ENCODE measurements at places on chromosomes 5 and 9.

DNA sequence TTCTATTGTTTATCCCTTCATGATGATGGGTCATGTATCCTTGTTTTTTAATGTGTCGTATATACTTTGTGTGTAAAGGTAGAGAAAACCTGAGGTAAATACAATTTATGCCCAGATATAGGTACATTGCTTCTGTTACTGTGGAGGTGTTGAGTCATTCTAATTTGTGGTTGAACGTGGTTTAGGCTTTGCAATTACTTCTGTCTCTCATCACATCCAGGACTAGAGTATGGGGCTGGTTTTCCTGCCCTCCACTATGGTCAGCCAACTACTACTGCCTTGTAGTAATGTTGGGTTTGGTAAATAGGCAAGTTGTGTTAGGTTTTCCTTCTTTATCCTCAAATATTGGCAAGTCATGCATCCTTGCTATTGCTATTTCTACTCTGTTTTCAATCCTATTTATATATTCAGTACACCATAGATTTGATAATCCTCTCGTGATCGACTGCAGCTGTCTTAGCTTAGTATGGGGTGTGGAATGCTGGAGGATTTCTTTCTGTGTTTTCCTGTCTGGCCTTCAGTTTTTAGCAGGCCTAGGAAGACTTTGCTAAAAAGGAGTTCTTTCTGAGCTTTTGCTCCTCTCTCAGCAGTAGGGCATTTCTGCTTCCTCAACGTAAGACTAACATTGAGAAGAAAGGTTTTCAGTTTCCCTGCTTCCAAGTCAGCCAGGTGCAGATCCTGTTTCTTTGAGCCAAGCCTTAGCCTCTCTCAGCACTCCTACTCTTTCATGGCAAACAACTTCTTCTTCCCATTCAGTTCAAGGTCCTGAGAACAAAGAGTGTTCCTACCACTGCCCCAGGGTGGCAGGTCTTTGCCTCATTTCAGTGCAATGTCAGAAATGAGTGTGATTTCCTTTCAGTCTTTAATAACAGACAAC lies 844.4 kb upstream of the CDH18 start:
- no peak for DNase-seq

- no peak for DNase-seq
Measured at GRCh38 chr5:84791730-84792129, 407.1 kb upstream of the EDIL3 start.

GRCh38 chr9:21750021-21750735 lies 52.3 kb upstream of the MTAP start:
- no peak for DNase-seq

DNA sequence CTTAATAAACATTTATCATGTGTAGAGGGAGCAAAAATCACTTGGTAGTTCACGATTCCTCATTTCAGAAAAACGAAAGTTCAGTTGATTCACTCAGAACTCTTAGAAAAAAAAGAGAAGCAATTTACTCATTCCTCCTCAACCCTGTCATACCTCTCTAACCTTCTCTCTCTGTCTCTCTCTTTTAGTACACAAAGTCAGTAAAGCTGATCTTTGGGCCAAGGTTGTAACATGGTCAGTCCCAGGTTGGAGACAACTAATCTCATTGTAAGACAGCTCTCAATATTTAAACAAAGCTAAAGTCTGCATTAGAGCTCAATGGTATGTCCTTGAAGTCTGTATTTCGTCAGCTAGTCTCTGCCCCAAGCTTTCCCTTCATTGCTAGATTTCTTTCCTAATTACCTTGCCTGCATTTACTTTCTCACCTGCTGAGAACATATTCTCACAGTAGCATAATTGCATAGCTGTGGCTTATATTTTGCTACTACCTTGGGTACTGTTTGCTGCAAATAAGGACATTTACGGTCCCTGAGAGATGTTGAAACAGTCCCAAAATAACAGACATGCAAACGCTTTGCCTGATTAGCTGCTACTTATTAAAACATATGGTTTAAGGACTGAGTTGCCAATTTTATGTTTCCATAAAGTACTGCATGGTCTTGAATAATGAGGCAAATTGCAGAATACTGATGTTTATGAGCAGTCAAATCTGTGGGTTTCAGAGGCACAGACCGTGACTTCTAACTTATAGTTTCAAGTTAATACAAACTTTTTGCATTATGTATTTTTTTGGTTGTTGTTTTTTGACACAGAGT lies 138.3 kb downstream of the GPBP1 start:
- no peak for DNase-seq

DNA sequence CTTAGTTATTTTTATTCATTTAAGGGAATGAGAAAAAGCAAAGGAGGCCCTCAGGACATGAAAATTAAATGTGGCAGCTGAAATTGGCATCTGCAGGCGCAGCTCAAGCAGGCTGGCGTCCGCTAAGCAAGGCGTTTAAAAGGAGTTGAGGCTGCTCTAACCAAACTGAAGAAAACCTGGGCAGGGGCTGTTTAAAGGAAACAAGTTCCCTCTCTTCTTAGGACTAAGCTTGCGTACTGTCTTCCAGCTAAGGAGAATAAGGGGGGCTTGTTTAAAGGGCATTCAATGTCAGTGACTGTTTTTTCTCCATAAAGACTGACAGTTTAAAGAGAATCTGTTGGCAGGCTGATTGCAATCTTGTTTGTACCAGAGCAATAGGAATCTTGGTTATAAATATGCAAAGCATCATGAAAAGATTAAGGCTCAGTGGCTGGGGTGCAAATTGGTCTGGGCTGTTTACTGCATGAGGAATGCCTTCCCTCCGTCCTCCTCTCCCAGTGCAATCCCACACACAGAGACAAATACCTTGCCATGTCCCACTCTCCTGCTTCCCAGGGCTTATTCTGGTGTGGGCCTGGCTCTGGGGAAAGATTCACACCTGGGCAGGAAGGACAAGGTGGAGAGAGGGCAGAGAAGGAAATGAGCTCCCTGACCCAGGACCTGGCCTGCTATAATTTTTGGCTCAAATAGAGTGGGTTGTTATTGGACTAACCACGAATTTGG lies 85.9 kb upstream of the LIFR start:
- DNase-seq, result no peak

DNA sequence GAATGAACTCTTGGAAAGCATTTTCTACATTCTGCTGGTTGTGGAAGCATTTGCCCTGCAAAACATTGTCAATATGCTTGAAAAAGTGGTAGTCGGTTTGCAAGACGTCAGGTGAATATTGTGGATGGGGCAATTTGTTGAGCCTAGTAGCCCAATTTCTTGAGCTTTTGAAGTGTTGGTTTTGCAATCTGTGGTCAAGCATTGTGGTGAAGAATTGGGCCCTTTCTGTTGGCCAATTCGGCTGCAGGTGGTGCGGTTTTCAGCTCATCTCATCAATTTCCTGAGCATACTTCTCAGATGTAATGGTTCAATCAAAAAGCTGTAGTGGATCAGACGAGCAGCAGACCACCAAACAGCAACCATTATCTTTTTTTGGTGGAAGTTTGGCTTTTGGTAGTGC lies 426.8 kb upstream of the CDH9 start:
- no peak for DNase-seq

GRCh38 chr5:59348189-59348588 lies 545.3 kb downstream of the PDE4D start:
- DNase-seq, result no peak

- no peak for DNase-seq
Measured at GRCh38 chr5:150213530-150213929, 23.7 kb downstream of the SLC6A7 start.

GRCh38 chr5:130171699-130172098 lies 267.4 kb downstream of the CHSY3 start:
- DNase-seq, result no peak

DNA sequence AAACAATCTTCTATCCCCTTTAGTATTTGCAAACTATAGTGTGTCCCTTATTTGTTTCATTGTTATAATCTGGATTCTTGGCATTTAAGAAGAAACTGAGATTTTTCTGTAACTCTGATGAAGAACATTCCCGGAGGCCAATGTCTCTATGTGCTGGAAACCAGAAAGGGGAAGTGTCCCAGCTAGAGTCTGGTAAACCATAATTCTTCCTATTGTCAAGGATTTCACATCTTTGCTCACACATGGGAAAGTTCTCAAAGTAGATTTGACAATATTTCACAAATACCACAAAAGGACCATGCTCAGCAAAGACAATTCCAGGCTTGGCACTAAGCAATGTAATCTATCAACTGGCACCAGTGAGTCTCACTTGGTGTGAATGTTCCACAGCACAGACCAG lies 146.8 kb downstream of the MUSK start:
- no peak for DNase-seq

DNA sequence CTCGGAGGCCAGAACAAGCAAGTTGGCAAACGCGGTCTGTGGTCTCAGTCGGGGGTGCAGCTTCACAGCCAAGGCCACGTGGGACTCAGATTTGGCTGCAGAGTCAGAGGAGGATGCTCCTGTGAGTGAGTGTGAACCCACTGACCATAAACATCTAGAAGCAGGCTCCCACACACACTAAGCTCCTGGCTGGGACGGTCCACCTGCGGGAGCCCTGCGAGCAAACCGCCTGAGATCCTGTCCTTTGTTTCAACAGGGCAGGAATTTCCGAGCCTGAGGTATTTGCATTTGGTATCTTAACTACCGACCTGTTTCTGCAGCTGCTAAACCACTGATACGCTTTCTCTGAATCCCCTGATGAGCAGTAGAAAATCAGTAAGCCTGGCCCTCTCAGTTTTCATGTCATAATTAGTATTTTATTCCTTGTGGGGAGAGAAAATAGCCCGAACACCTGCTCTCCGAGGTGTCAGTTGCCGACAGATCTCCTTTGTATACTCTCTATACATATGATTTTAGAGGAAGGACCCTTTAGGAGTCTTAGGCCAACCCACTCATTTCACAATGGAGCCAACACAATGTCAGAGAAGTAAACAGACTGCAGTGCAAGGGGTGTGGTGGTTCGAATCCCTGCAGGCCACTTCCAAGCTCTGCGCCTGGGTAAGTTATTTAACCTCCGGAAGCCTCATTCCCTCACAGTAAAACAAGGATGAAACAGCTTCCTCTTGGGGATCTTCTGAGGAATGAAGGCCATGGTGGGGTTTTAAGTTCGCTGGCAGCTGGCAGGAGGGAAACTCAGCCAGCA lies 40.9 kb upstream of the PWWP2A start:
- no peak for DNase-seq

DNA sequence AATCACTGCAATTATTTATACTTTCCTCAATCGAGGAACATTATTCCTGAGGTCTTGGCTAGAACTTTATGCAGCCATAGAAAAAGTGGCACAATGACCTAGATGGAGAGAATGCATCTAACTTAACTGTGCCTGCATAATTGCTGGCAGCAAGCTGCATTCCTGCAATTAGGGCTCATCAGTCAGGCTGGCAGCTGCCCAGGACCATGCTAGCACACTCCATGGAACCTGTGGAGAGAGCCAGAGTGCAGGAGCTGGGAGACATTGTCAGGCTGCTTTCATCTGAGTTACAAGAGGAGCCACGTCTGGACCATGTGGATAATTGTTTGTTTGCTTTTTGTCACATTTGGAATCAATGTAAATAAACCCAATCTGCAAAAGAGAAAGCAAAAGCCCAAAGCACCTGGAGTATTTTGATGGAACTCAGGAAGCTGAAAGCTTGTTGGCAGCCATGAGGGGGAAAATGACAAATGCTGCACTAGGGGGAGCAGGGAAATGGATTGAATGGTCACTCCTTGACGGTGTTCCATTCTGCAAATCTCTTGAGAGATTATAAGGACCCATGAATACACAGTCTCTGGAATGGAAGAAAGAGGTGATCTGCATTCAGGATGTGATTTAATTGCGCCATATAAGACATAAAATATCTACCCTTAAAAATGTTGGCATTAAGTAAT lies 839.9 kb downstream of the MAT2B start:
- no peak for DNase-seq

DNA sequence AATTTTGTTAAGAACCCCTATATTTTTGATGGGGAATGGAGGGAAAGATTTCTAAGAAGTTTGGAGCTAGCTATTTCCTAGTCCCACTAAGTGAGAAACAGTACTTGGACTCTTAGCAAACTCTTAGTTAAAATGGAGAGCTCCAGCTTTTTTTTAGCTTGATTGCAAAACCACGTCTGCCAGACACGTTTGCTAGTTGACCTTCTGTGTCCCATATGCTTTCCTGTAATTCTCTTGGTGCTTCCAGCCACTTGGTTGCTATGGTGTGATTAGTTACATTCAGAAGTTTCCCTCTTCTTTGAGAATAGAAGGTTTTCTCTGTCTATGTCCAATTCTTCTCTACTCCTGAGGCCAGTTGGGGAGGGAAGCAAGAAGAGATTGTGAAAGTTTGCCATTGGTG lies 417.0 kb upstream of the TLE4 start:
- no peak for DNase-seq

DNA sequence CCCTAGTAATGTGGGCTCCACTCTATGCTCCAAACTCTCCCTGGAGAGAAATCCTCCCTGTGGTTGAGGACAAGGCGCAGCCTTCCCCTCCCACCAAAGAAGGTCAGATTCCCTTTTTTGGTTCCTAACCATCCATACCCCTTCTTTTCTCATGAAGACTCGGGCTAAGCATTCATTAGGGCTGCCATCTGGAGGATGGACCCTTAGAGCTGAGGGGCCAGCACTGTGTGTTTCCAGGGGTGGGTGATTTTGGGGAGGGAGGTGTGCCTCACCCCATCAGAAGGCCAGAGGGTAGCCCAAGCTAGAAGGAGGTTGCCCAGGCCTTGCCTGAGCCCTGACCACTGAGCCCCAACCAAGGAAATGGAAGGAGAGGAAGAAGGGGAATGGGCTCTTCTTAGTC lies 36.8 kb downstream of the TGFBI start:
- no peak for DNase-seq

DNA sequence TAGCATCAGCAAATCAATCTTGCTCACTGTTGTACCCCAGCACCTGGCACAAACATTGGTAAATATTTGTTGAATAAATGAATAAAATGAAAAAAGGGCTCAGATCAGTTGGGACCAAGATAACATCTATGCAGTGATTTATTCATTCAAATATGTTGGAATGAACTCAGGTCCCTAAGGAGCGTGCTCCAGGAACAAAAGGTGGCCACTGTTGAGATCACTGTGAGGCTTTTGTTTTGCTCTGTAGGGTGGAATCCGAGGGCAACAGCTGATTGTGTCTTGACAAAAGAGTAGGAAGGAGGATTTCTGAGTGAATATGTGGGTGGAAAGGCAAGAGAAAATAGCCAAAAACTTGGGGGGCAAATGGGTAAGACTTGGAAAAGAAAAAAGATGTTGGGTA lies 89.7 kb downstream of the PPP2R2B start:
- DNase-seq, result no peak

DNA sequence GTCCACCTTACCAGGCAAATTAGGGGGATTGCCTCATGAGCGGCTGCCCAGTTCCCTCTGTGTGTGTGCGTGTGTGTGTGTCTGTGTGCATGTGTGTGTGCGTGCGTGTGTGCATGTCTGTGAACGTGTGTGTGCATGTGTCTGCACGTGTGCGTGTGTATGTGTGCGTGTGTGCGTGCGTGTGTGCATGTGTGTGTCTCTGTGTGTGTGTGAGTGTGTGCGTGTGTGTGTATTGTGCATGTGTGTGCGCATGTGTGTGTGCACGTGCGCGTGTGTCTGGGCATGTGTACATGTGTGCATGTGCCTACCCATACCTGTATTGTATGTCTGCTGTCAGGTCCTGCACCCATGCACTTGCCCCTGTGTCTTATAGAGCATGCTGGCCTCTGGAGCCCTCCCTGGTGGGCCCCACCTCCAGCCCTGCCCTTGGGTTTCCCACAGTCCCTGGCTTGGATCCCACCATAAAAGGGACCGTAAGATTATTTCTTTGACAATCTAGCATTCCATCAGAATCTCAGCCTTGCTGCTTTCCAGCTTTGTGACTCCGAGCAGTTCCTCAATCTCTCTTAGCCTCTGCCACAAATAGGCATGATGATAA lies 9.3 kb downstream of the PSD2 start:
- no peak for DNase-seq
